A673 (cell line): ENCODE measurements at places on chromosomes 5 and 9. TPM values are rescaled to one million over a fixed set of nuclear protein-coding genes. Genes with fewer than 3 reads are reported as not detected.

Gene NLN
- 95.2 and 99.9 TPM in 2 replicates for total RNA-seq

Gene EIF4E1B
- total RNA-seq: not detected in 2 replicates

Gene DNAJA1
- total RNA-seq: 296 and 373 TPM in 2 replicates

Gene GABRA1
- not detected in 2 replicates for total RNA-seq

Gene ZNF782
- 5.7 and 6.7 TPM in 2 replicates for total RNA-seq

Gene RASEF
- 0.09 TPM in 1 of 2 replicates, not detected in the other for total RNA-seq

Gene TAF11L10
- 1.4 and 1.7 TPM in 2 replicates for total RNA-seq

Gene TENT4A
- total RNA-seq: 51.7 and 57.1 TPM in 2 replicates

Gene DELE1
- 35.1 and 40.1 TPM in 2 replicates for total RNA-seq

Gene CDH10
- 1.2 and 1.4 TPM in 2 replicates for total RNA-seq

Gene P4HA2
- total RNA-seq: 2.8 and 3.3 TPM in 2 replicates

Gene FBP2
- total RNA-seq: 0.21 TPM in 1 of 2 replicates, not detected in the other

Gene ZNF300
- total RNA-seq: 12.6 and 13.1 TPM in 2 replicates

Gene LCN9
- total RNA-seq: not detected in 2 replicates

Gene AFF4
- 81.0 and 85.3 TPM in 2 replicates for total RNA-seq

Gene TMEM203
- total RNA-seq: 37.5 and 41.8 TPM in 2 replicates

Gene ANKRD20A1
- not detected in 2 replicates for total RNA-seq

Gene GABRA6
- total RNA-seq: not detected in 2 replicates

Gene ZNF608
- total RNA-seq: 1.9 and 2.4 TPM in 2 replicates

Gene TMC1
- 0.61 and 0.75 TPM in 2 replicates for total RNA-seq

Gene C8G
- 0.74 and 0.75 TPM in 2 replicates for total RNA-seq

Gene PKD2L2
- not detected in 2 replicates for total RNA-seq

Gene LRSAM1
- total RNA-seq: 15.8 and 19.5 TPM in 2 replicates

Gene LCN1
- total RNA-seq: not detected in 2 replicates

Gene SLC34A3
- not detected in 2 replicates for total RNA-seq

Gene GMCL2
- total RNA-seq: not detected in 2 replicates

Gene DMRTA1
- 0.41 and 0.61 TPM in 2 replicates for total RNA-seq

Gene DND1
- total RNA-seq: 2.3 and 3.0 TPM in 2 replicates

Gene PCDHB10
- total RNA-seq: 2.7 and 2.8 TPM in 2 replicates

Gene KLF4
- 0.28 and 0.49 TPM in 2 replicates for total RNA-seq

Gene CD274
- 0.33 and 0.62 TPM in 2 replicates for total RNA-seq

Gene SLC6A18
- total RNA-seq: not detected in 2 replicates

Gene BHMT2
- total RNA-seq: 0.19 and 0.50 TPM in 2 replicates

Gene CLPTM1L
- 128 and 146 TPM in 2 replicates for total RNA-seq

Gene RHOBTB3
- 29.6 and 40.5 TPM in 2 replicates for total RNA-seq

Gene LRRC26
- total RNA-seq: not detected in 2 replicates

Gene CLK4
- total RNA-seq: 22.2 and 24.2 TPM in 2 replicates

Gene BAAT
- total RNA-seq: 0.09 and 0.17 TPM in 2 replicates

Gene HAND1
- total RNA-seq: not detected in 2 replicates

Gene PALM2AKAP2
- total RNA-seq: 5.0 and 5.7 TPM in 2 replicates

Gene SPDL1
- total RNA-seq: 50.2 and 57.6 TPM in 2 replicates
